ENCODE measurements at places on chromosomes 5 and 9.

DNA sequence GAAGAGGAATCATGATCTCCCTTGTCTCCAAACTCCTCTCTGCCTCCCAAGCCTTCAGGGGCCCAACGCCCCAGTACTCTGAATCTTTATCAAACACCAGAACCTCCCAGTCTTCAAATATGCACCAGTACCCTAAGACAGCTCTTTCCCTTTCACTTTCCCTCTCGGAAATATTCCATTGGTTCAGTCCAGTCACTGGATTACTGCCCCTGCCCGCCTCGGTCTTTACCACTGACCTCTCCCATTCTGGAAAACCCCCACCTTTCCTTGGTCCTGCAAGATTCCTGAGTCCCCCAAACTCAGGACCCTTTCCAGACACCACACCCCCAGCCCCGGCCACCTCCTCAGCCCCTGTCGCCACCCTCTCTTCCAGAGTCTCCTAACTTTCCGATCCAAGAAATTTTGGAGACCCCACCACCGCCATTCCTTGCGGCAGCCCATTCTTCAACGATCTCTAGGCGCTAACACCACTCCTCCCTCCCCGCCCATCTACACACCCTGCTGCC is 674 bp downstream of the C5orf15 start:
- DNase-seq, result no peak

- DNase-seq, result peak; percentile 38
Observed at GRCh38 chr9:129624168-129624759, 1.7 kb upstream of the NTMT1 start.

DNA sequence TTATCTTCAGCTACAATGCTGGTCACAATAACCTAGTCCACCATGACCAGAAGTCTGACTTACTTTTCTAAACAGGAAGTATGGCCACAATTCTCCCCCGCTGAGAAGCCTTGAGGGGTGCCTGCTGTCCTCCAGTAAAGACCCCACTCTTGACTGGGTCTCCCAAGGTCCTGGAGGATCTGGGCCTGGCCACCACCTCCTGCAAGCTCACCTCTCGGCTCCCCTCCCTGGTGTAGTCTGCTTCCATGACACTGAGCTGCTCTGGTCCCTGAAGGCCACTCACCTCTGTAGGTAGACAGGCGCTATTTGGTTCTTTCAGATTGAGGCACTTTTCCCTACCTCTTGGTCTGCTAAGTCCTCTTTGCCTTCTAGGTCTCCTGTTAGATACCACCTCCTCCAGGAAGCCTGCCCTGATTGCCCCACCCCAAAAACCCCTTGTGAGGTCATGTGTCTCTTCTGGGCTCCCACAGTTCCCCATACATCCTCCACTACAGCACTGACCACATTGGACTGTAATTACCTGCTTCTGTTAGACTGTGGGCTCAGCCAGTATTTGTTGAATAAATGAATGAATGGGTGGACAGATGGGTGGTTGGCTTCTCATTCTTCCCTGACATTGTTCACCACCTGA is 62.6 kb upstream of the IER5L start:
- DNase-seq, result no peak

DNA sequence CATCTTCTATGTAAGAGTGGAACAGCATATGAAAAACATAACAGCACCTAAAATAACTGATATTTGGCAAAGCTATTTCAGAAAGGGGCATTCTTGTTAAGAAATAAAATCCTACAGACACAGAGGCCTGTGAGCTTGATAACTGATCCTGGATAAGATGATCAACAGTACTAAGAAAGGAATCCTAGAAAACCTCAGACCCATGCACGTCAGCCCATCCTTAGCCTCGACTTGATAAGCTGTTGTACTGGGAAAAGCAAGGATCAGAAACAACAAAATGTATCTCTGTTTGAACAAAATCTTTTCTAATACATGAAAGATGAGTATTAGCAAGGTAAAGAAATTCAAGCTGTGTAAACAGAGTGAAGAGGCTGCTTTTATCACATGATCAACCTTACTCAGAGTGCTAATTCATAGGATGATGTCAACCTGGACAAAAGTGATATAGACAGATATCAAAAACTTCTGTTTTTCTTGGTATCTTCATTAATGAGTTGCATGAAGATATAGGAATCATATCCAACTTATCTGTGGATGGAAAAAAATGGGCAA is 15.2 kb downstream of the LIFR start:
- DNase-seq, result no peak

- no peak for DNase-seq
Observed at GRCh38 chr9:91824601-91825305, 125.3 kb downstream of the ROR2 start.

- DNase-seq, result no peak
Observed at GRCh38 chr5:87876616-87877015, 392.0 kb downstream of the TMEM161B start.

DNA sequence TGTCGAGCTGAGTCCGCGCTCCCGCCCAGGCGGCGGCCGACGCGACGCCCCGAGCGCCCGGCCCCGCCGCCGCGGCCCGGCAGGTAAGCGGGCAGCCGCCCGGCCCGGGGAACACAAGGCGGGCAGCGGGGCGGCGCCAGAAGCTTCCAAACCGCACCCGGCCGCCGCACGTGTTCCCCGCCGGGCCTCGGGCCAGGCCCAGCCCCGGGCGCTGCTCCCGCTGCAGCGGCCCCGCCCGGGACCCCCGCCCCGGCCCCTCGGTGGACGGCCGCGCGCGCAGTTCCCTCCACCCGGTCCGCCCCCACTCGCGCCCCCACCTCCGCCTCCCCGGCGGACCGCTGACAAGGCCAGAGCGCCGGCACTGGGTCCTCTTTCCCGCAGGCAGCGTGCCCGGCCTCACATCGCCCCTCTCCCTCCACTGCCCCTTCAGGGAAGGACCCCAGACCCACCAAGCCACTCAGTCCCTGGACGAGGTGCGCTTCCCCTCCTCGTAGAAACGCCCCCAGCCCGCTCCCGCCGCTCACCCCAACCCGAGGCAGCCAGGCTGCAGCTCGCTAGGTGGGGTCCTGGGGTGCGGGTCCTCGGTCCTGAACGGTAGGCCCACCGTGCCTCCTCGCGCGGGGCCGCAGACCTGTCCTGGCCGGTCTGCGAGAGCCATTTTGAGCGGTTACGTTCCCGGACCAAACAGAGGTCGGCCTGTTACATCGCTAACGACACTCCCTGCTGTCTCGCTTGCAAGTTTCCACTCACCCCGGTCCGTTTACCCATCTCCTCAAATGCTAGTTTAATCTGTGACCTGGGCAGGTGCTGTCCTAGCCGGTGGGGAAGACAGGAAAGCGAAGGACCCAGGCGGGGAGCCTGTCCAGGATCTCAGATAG is 475 bp downstream of the WDR5 start:
- DNase-seq, result no peak

GRCh38 chr9:133004091-133004998 is 25.9 kb downstream of the GFI1B start:
- no peak for DNase-seq

- DNase-seq, result no peak
Observed at GRCh38 chr5:174527916-174528540, 196.4 kb upstream of the MSX2 start.

DNA sequence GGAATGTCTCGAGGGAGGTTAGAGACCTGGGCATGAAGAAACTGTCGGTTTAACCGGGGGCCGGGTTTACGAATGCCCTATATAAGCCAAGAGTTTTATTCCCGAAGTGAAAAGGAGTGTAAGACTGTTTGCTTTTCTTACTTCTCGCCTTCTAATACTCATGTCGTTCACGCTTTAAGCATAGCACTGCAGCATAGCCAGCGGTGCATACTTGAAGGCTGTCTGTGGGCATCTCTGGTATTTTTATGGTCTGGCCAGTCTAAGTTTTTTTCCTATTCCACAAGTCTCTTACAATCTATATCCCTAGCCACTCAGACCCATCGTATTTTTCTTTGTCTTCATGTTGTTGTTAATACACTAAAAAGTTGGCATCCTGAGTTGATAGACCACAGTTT is 1.2 kb downstream of the UHRF2 start:
- no peak for DNase-seq

DNA sequence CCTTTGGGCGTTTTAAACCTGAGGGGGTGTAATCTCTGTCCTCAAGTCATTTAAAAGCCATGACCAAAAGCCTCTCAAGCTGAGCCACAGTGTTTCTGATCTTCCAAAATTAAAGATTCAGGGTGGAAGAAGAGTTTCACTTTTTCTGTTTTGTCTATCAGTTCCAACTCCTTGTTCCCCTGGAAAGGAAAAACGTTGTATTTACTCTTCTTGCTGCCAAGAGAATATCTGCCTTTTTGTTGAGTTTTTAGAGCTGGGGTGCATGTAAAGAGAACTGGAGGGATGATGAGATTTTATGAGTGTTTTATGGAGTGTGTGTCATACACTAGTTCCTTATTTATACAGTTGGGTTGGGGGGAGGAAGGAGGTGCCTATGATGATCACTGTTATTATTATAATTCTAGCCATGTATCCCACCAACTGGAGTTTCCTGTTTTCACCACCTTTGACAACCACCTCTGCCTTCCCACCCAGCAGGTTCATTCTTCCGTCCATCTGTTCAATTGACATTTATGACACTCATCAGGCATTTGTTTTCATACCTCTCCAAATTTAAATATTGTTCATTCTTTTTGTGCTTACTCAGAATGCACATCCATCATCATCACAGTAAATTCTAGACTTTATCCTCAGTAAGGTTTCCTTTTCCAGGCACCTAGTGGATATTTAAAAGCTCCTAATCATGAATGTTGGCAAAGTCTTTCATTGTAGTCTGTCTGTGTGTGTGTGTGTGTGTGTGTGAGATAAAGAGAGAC is 97.9 kb upstream of the MPDZ start:
- no peak for DNase-seq

- DNase-seq, result no peak
Observed at GRCh38 chr9:109769250-109769649, 10.7 kb upstream of the PALM2AKAP2 start.

- no peak for DNase-seq
Observed at GRCh38 chr5:140338908-140339307, 7.5 kb downstream of the HBEGF start.

GRCh38 chr9:92749071-92749933 is 15.3 kb downstream of the BICD2 start:
- no peak for DNase-seq

- DNase-seq, result no peak
Observed at GRCh38 chr5:7876867-7877266, 7.9 kb downstream of the MTRR start.

Data from T1000 (cell line).